ENCODE measurements at places on chromosomes 4 and X. TPM values are rescaled to one million over a fixed set of nuclear protein-coding genes. Genes with fewer than 3 reads are reported as not detected.

DNA sequence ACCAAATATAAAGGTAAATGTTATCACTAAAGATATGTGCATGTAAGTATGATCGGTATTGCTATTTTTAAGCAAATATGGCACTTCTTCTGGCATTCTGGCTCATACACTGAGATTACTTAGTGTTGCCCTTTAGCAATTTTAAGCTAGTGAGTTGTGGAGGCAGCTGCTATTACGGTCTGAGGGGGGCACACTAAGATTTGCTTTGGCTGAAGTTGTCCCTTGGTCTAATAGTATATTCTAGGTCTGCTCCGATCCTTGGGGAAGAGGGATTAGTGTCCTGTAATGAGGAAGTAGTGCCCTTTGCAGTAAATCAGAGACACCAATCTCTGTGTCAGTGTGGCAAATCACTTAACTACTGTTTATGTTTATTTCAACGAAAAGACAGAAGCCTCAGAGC is 196.5 kb upstream of the FTHL17 start:
- DNase-seq: no peak

- DNase-seq: no peak
These were observed 1676.8 kb upstream of the PCDH7 start for GRCh38 chr4:29043411-29043810.

- no peak for DNase-seq
These were observed 16.9 kb downstream of the STAP1 start for GRCh38 chr4:67575232-67576058.

ODAM gene
- total RNA-seq: not detected

All from astrocyte (in vitro differentiated cells and primary cell).